ENCODE measurements at places on chromosomes 16 and 17.

DNA sequence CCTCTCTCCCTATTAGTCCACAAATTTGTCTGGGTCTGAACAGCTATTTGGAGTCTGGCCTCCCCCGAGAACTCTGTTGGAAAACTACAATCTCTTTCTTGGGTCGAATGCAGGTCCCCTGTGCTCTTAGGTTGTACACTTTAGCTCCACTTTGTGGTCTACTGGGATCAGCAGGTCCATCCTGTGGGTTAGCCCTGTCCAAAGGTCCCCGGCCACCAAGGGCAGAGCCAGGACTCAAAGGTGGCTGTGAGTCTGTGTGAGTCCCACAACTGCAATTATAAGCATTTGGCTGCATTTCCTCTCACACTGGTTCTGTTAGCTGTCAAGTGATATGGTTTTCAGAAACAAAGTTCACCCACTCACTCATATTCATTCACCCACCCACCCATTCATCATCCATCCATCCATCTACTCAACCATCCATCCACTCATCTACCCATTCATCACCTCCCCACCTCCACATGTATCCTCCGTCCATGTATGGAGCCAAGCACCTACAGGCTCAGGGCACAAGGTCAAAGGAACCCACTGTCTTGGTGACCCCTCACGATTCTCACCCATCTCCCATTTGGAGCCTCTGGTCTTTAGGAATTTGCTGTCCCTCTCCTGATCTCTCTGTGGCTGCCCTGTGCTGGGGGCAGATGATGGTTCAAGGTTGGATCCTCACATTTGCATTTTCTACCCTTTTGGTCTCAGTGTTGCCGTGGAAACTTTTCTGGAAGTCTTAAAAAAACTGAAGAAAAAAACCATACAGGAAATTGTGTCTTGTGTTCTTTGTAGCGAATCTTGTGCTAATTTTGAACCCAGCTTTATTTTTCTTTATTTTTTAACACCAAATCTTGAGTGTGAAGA is 45.8 kb downstream of the IRF8 start:
- DNase-seq = no peak

DNA sequence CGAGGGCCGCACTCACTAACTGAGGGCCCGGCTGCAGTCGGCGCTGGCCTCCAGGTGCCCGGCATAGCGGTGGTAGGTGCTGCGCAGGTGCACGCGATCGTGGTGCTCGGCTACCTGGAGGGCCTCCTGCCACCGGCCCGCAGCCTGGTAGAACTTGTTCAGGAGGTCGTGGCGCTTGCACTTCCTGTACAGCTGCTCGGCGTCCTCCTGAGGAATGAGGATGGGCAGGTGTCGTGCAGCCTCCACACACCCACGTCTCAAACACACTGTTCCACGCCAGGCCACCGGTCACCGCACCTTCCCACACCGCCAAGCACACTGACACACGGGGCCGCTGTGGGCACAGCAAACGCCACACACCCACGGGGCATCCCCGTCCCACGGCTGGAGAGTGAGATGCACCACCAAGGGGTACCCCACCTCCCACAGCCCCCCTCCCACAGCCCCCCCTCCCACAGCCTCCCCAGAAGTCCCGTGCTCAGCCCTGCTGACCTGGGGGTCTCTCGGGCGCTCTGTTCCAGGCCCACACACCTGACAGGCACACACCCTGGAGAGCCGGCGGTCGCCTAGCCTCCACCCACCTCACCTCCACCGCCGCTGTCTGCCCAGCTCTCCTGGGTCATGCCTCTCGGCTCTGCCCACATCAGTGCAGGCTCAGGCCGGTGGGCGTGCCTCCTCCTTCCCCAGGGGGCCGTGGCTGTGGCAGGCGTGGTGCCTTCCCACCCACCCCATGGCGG is 7.4 kb upstream of the TMEM204 start:
- no peak for DNase-seq

- no peak for DNase-seq
Observed at GRCh38 chr17:67212231-67212630, 32.8 kb downstream of the HELZ start.

DNA sequence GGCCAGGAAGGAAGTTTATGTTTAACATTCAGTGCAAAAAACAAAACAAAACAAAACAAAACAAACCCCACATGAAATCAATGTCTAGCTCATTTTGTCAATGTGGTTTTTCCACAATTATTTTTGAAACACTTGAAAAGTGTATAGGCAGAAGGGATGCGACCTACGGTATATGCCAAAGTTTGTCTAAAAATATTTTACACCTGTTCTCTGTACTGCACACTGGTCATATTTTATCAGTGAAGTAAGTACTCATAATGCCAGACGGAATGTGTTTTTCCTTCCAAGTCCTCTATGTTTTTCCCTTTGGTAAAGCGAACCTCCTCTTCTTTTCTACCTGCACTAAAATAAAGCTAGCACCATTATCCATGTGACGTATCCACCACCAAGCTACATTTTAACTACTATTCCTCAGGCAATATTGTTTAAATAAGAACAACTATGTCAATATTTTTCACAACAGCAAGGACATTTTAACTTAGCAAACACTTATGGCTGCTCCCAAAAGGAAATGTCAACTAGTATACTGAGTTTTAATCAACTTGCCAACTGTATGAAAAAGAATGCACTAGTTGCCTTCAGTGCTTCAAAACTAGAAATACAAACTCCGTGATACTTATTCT is 10.3 kb downstream of the TOB1 start:
- no peak for DNase-seq

- no peak for DNase-seq
Observed at GRCh38 chr16:89019511-89019910, 42.5 kb upstream of the CBFA2T3 start.
